ENCODE measurements at places on chromosomes 16 and 17.

GRCh38 chr17:31842195-31843069, 16.6 kb downstream of the COPRS start:
- DNase-seq, result peak; percentile 62

GRCh38 chr16:31501966-31502348, 6.2 kb downstream of the RUSF1 start:
- DNase-seq, result no peak

DNA sequence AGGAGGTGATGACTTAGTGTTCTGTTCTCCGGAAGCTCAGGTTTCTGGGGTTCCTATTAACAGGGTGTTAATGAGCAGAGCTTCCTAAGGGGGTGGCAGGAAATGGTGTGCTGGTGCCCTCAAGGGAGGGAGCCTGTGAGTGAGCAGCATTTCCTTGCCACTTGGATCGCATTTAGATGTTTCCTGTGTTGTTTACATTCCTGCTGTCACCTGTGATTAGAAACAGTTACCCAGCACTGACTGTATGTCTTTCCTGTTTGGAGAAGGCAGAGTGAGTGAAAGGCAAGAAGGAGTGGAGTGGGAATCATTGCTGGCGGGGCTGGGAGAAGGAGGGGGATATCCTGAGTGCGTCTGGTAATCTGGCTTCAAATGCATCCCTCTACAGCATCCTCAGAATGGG, 214.6 kb downstream of the CCDC182 start:
- no peak for DNase-seq

DNA sequence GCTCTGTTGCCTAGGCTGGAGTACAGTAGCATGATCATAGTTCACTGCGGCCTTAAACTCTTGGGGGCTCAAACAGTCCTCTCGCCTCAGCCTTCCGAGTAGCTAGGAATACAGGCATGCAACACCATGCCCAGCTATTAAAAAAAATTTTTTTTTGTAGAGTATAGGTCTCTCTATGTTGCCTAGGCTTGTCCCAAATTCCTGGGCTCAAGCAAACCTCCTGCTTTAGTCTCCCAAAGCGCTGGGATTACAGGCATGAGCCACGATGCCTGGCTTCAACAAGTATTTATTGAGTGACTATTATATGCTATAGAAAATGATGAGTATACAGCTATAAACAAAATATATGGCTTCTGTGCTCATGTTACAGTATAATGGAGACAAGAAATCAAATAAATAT, 66.7 kb upstream of the C17orf78 start:
- DNase-seq, result no peak

DNA sequence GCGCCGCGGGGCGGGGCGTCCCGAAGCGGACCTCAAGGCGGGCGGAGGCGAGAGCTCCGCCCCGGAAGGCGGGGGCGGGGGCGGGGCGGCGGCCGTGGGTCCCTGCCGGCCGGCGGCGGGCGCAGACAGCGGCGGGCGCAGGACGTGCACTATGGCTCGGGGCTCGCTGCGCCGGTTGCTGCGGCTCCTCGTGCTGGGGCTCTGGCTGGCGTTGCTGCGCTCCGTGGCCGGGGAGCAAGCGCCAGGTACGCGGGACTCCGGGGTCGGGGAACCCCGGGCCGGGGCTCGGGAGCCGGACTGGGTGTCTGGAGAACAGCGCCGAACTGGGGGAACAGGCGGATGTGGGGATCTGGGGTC, at the start of gene TNFRSF12A:
Gene TNFRSF12A, plus strand, starts transcription at position 122 of the 357 bp plus-strand sequence. Its CDS starts 30 bp downstream, at position 152.
- peak; percentile 86 for DNase-seq

GRCh38 chr16:8961811-8962390, 1.8 kb downstream of the USP7 start:
- DNase-seq, result no peak

DNA sequence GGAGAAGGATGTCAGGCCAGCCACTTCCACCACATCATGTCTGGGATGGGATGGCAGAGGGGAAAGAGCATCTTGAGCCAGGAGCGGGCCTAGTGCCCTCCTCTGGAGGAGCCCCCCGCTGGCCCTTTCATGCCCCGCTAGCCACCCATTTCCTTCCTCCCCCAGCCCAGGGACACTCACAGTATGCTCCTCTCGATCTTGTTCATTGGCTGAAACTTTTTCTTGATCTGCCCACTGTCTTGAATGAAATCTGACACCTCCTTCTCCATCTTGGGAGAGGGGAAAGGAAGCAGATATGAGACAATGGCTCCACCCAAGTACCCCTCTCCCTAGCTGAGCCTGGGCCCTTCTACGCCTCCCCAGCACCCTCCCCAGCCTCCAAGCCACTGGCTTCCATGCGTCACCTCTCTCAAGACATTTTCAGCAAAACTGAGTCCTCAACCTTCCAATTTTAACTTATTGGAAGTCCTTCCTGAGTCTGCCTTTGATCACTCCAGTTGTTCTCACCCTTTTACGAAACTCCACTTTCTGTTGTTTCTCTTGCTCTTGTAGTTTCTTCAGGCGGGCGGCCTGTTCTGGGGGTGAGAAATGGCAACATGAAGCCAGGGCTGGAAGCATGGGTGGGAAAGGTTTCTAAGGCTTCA, 7.2 kb downstream of the SPAG7 start:
- no peak for DNase-seq

DNA sequence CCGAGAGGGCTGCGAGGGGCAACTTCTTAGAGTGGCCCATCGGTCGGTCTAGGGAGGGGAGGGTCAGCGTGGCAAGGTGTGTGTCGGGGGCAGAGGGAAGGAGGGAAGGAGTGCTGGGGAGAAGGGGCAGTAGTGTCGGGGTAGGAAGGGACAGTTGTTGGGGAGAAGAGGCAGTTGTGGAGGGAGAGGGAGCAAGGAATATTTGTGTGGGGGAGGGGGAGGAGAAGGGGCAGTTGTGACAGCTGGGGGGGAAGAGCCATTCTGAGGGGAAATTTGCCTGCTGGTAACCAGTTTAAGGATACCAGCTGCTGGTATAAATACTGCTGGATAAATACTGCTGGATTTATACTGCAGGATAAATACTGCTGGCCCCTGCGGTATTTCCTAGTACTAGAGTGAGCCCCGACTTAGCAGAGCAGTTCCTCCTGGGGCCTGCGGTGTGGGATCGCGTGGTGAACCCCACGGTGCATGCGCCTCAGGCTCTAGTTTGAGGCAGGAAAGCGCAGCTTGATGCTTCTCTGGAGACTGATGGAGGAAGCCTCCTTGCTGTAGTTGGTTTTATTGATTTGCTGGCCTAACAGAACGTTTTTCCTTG, 309 bp downstream of the DNAH2 start:
- peak; percentile 78 for DNase-seq

DNA sequence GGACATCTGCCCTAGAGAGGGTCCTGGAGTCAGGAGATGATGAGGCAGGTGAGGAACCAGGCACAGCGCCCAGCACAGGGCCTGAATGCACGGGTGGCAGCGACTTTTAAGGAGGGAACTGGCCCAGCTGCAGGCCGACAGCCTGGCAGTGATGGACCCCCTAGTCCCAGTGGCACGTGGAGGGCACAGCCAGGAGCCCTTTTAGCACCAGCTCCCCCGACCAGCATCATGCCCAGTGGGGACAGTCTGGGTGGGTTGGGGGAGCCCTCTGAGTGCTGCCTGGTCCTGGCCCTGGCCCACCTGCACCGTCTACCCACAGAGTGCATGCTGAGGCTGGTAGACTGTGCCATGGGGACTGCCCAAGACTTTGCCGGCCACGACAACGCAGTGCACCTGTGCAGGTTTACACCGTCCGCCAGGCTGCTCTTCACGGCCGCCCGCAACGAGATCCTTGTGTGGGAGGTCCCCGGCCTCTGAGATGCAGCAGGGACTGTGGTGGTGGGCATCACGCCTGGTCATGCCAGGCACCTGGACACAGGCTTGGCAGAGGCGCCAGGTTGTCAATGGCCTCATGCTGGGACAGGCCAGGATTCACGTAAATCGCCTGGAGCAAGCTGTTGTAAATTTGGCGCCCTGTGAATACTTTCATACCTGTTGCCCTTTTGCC, 686 bp upstream of the RHOT2 start:
- DNase-seq, result no peak
